A549 treated with ZK216348 at 1 μM for 4 hours (cell line): ENCODE measurements at places on chromosomes 12 and 14. TPM values are rescaled to one million over a fixed set of nuclear protein-coding genes. Genes with fewer than 3 reads are reported as not detected.

The TMEM132C gene
- not detected in 5 replicates for total RNA-seq

The SERPINA10 gene
- not detected in 5 replicates for total RNA-seq

The RNASE2 gene
- not detected in 5 replicates for total RNA-seq

The OR6C74 gene
- total RNA-seq: not detected in 5 replicates

The ASCL1 gene
- not detected in 5 replicates for total RNA-seq

The CACNA1C gene
- 0.09 to 0.11 TPM in 2 of 5 replicates, not detected in the others for total RNA-seq

The MYF6 gene
- not detected in 5 replicates for total RNA-seq

The CEBPE gene
- 0.12 TPM in 1 of 5 replicates, not detected in the others for total RNA-seq

The PUS1 gene
- total RNA-seq: 47.1 to 85.0 TPM (median 80.8 TPM) in 5 replicates
